ENCODE measurements at places on chromosomes 2 and 18.
A peak's percentile ranks its signal among the peaks of the same experiment; 100 is the strongest.

DNA sequence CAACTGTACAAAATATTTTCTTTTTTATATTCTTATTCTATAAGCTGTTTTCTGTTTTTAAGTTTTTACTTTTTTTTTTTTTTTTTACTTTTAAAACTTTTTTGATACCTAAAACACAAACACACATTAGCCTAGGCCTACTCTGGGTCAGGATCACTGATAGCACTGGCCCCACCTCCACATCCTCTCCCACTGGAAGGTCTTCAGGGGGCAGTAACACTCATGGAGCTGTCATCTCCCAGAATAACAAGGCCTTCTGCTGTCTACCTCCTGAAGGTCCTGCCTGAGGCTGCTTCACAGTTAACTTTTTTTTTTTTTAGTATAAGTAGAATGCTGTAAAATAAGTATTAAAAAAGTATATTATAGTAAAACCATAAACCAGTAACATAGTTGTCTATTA is 415.1 kb downstream of the PTPRM start:
- no peak for DNase-seq

GRCh38 chr2:173149491-173149890 is 73.8 kb downstream of the MAP3K20 start:
- DNase-seq: no peak

GRCh38 chr2:173062801-173063200 is 12.8 kb upstream of the MAP3K20 start:
- DNase-seq: no peak

- no peak for DNase-seq
Measured at GRCh38 chr2:189287982-189288521, 108.5 kb upstream of the COL5A2 start.

DNA sequence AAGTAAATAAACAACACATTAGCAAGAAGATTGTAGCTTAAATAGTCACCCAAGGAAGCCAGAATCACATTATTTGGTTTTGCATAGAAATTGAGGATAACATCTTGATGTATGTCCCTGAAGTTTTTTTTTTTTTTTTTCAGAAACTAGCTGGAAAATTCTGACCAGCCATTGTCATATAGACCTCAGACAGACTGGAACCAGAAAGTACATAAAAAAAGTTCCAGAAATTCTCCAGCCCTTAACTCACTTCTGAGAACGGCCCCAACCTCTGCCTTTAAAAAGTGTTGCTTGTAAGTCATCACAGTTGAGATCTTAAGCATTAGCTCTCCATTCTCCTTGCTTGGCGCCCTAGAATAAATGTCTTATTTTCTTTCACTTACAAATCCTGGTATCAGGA is 350.5 kb downstream of the CCDC85A start:
- DNase-seq: no peak

GRCh38 chr2:147500229-147500628 is 344.6 kb upstream of the ACVR2A start:
- no peak for DNase-seq

DNA sequence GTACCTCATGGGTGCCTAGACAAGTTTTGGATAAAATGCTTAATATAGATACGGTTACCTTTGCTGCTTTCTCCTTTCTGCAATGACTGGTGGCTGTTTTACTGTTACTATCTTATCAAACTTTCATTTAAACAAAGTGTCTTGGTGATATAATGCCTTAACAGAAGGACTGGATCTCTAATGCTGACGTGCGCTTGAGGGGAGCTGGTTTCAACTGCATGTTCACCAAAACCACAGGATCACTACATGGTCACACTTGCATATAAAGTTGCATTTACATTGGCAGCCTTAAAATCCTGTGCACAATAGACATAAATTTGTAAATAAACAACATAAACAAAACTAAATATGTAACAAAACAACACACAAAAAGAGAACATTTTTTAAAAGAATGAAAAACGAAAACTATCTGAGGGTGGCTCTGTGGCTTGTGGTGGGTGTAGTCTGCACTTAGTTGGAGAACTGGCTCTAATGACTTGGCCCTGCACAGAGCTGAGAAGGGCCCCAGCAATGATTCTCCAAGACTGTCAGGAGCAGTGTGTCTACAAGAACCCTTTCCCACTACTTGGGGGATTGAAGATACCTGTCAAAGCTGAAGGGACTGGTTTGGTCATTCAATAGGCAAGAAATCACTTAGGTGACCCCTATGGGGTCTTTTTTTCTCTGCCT is 135.5 kb downstream of the UXS1 start:
- no peak for DNase-seq

DNA sequence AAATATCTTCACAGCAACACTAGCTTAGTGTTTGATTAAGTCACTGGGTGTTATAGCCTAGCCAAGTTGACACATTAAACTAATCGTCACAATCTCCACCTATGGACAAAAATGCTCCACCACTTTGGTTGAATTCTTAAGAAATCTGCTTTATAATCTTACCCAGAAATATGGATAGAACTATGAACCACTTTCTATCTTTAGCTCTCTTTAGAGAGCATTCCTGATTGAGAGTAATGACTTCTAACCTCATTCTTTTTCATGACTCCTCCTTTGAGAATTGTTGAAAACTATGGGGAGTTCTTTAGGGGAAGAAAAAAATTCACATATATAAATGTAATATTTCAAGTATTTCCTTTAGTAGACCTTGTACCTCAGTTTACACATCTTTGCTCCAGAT is 1282.2 kb upstream of the ZEB2 start:
- no peak for DNase-seq

- no peak for DNase-seq
Measured at GRCh38 chr2:58449286-58450010, 208.3 kb upstream of the FANCL start.

DNA sequence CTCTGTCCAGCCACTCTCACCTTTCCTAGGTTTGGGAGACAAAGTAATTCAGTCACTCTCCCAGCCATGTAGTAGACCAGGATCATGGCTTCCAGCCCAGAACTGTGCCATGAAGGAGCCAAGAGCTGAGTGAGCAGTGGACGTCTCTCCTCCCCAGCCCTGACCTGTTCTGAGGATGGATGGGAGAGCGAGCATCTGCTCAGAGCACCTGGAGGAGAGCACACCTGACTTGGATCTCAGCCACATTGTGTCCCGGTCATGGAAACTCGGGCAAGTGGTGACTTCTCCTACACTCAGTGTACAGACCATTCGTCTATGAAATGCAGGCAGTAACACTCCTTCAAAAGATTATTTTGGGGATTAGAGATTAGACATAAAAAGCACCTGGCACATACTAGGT is 299.7 kb downstream of the TNS1 start:
- DNase-seq: no peak

GRCh38 chr2:68237404-68237803 is 14.9 kb downstream of the PPP3R1 start:
- DNase-seq: no peak

DNA sequence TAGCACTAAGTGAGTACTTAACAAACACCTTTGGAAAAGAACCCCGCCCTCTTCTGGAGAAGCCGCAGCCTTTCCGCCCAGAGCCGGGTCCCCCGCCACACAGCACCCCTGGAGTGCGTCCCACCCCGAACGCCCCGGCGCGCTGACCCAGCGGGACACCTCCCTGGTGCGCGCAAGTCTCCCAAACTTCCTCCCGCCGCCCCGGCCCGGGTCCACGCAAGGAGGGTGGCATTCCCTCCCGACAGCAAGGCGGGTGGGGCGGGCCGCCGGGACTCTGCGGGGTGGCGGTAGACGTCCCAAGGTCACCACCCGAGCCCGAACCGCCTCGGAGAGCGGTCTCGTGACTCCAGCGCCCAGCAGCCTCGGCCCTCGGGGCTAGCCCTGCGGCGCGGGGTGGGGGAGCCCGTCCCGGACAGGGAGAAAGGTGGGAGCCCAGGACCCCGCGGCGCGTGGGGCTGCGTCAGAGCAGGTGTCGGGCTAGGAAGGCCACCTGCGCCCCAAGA is 598 bp downstream of the CCDC93 start:
- DNase-seq: peak; percentile 69

DNA sequence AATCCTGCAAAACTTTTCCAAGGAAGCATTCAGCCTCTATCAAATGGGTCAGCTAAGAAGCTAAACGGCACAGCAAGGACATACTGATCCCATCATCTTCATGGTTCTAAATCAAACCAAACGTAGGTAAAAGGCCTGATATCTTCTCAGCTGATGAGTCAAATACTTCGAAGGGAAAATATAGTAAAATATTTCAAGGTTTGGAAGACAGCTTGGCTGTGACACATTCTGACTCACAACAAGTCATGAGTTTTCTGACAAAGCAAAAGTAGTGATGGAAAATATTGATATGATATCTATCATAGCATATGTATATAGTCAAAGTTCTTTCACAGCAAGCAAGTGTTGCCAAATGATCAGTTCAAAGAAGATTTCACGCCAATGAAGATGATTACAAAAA is 31.5 kb downstream of the DOCK10 start:
- DNase-seq: no peak

GRCh38 chr2:9310377-9310776 is 103.8 kb downstream of the ASAP2 start:
- DNase-seq: no peak

GRCh38 chr18:63303547-63303946 is 16.0 kb downstream of the BCL2 start:
- no peak for DNase-seq

GRCh38 chr2:56587456-56587855 is 403.7 kb downstream of the CCDC85A start:
- no peak for DNase-seq

DNA sequence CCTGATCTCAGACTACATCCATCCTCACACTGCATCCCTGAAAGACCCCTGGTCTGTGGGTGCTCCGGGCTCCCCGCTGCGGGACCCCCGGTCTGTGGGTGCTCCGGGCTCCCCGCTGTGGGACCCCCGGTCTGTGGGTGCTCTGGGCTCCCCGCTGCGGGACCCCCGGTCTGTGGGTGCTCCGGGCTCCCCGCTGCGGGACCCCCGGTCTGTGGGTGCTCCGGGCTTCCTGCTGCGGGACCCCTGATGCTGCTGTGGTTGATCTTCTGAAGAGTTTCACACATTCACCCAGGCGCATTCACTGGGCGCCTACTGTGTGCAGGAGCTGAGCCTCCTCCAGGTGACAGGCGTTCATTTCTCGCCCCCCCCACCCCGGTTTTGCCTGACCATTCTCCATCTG is 162.7 kb upstream of the SALL3 start:
- DNase-seq: peak; percentile 57

DNA sequence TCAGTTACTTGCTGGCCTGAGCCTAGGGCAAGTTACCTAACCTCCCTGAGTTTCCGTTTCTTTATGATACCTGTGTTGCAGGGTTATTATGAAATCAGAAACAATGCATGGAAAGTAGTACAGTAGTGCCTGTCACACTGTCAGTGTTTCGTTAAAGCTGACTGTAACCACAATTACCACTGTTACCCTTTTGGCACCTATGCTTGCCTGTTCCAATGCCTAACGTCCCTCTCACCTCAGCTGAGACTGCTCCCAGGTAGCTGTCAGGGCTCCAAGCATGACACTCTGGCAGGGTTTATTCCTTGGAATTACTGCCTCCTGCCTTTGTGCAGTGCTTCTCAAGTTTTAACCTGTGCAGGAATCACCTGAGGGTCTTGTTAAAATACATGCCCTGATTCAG is 135.2 kb upstream of the RBMS1 start:
- DNase-seq: no peak

GRCh38 chr18:7630731-7631442 is 63.8 kb downstream of the PTPRM start:
- no peak for DNase-seq

DNA sequence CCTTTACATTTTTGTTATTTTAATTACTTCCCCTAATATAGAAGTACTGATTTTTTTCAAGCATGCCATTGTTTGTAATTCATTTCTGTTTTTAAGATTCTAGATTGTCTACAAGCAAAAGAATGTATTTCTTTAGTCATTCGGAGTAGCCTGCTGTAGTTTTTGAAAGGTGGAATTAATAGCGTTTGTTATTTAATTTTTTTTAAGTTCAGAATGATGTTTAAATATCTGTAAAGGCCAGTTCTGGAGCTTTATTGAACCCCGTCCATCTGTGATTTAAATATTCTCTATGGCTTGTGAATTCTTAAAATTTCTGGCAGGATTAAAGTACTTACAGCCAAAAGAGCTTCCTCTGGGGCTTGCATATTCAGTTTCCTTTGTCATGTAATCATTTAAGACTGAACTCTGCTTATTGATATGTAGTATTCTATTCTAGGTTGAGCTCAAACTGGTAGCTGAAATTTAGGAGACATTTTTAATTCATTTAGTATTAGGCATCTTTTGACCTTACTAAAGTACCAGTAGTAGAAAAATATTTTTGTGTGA is 5.2 kb downstream of the TGIF1 start:
- no peak for DNase-seq

DNA sequence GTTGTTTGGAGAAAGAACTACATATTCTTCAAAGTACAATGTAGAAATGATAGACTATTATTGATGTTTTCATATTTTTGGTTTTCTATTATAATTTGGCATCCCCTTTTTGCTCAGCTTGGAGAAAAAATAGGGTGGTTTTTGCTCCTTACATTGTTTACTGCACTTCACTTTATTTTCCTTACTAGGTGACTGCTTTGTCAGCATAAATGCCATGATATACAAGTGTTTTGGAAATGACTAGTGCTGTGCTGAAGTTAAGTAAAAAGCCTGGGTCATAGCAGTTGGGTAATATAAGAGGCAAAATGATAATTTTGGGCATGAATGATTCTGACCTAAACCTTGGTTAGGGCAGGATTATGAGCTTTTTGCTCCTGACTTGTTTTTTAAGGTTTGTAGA is 250.9 kb downstream of the KCNS3 start:
- DNase-seq: no peak

DNA sequence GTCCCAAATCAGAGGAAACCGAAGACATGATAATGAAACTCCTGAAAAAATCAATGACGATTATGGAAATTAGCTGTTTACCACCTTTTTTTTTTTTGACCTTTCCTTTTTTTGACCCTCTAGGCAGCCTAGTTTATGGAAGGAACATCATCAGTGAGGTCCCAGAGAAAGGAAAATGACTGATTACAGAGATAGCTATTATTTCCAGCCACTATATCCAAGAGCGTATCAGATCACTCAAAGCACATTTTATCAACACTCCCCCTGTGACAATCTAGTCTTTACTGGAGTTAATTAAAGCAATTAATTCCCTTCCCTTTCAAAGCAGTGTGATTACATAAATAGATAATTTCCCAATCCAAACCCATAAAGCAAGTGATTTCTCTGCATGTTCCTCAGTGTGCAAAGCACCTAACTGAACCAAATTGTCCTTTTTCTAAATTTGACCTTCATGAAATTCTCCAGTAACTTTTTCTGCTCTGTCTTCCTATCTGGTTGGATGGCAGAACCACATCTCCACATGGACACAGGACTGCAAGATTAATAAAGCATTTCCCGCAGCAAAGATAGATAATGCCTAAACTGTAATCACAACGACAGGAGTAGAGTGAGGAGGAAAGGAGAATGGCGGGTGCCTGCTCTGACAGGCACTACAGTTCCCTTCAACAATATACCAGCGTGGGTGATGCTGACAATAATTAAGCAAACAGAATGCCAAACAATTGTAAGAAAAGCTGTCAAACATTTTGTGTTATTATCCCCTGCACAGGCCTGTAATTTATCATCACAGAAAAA is 194.4 kb downstream of the SLC8A1 start:
- DNase-seq: no peak
